ENCODE measurements at places on chromosomes 3 and 15.

DNA sequence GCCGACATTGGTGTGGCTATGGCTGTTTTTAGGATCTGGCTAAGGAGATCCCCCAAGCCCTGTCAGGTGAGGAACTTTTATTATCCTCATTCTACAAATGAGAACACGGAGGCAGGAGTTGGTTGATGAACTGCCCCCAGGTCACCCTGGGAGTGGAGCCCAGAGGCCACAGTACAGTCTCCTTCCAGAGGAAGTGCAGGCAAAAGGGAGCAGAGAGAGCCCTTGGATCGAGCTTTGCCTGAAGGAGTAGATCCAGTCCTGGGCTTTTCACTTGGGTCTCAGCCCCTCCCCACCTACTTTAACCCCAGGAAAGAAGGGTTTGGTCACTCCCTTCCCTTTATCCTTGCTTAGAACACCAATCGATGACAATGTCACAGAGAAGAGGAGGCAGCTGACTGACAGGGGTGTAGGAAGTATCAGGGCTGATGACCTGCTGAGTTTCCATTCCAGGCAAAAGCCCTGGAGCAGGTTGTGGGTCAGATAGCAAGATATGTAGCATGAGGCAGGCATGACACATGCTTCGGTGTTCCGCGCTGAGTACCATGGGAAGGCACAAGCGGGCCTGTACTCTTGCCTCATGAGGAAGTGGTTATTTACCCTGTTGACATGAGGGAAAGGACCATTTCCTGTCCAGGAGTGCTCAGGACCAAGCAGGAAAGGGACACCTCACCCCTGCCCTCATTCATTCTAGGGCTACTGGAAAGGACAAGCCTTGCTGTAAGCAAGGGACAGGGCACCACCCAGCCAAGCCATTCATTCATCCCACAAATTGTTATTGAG lies 5.8 kb upstream of the PLA2G4D start:
- no peak for DNase-seq

- DNase-seq = no peak
These were observed 57.3 kb downstream of the GPR171 start for GRCh38 chr3:151145713-151146070.

GRCh38 chr15:69657626-69658025 lies 205.0 kb downstream of the RPLP1 start:
- no peak for DNase-seq

- DNase-seq = no peak
These were observed 81.4 kb downstream of the IL1RAP start for GRCh38 chr3:190595179-190595795.
